CD14-positive monocyte (primary cell): ENCODE measurements at places on chromosomes 3 and 15.

DNA sequence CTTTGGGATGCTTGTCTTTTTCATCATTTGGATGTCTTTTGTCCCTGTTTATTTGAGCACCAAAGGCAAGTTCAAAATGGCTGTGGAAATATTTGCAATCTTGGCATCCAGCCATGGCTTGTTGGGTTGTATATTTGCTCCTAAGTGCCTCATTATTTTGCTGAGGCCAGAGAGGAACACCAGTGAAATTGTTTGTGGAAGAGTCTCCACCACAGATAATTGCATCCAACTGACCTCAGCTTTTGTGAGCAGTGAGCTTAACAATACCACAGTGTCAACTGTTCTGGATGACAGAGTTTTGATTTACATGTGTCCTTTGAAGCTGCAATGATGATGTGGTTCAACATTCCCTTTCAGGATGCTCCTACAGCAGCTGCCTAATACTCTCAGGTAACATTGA is 83.0 kb upstream of the KCNAB1 start:
- DNase-seq, result no peak

- DNase-seq, result no peak
These were observed 18.4 kb downstream of the GYG1 start for GRCh38 chr3:149009732-149010131.

- DNase-seq, result no peak
These were observed 553.5 kb upstream of the CCDC54 start for GRCh38 chr3:106823701-106824100.

DNA sequence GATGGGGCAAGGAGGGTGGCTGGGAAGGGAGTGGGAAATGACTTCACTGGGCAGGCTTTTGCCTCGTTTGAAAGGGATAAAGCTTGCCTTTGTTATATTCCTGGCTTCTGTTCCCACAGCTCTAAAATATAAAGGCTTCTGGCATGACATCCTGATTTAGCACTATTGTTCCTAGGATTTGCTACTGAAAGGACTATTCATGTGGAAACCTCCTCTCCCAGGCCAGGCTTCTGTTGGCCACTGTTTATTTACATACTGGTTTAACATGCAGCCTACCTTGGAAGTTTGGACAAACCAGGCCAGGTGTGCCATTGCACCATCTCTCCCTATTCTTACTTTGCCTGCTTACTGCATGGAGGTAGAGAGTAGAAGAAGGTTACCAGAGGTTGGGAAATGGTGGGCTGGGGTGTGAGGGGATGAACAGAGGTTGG is 2.4 kb upstream of the LMCD1 start:
- no peak for DNase-seq

- DNase-seq, result no peak
These were observed 222.6 kb upstream of the NECTIN3 start for GRCh38 chr3:110849064-110849463.

DNA sequence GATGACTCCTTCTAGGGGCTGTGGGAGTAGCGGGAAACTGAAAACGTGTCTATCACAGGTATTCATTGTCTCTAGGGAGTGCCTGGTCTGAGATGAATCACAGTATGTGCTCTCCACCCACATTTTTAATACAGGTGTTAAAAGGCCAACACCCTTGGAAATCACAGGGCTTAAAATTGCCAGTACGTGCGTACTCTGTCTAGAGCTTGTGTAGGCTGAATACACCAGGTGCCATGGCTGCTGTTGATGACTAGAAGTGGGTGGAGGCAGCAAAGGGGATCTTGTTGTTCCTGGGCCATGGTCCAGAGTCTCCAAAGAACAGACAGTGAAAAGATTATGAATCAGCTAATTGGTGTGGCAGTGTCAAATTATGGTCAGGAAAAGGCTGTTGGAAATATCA is 35.1 kb upstream of the P3H2 start:
- no peak for DNase-seq
